ENCODE measurements at places on chromosomes 6 and 20.
A peak's percentile ranks its signal among the peaks of the same experiment; 100 is the strongest.

GRCh38 chr20:24791953-24792352, 157.1 kb upstream of the CST7 start:
- DNase-seq: no peak

DNA sequence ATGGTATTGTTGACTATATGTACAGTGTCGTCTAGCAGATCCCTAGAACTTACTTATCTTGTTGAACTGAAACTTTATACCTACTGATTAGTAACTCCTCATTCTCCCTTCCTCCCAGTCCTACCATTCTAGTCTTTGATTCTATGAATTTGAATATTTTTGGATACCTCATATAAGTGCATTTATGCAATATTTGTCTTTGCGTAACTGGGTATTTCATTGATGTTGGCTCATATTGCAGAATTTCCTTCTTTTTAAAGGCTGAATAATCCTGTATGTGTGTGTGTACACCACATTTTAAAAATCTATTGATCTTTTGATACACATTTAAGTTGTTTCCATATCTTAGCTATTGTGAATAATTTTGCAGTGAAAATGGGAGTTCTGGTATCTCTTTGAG, 119.9 kb downstream of the SOX4 start:
- DNase-seq: no peak

- DNase-seq: no peak
Measured at GRCh38 chr20:53935344-53936084, 134.9 kb downstream of the BCAS1 start.

- no peak for DNase-seq
Measured at GRCh38 chr20:43727980-43728590, 1.3 kb upstream of the GTSF1L start.

- DNase-seq: peak; percentile 11
Measured at GRCh38 chr6:20946022-20946421, 411.8 kb downstream of the CDKAL1 start.

GRCh38 chr6:143902827-143903226, 38.6 kb downstream of the ZC2HC1B start:
- DNase-seq: no peak

GRCh38 chr6:66948106-66948505, 1241.1 kb upstream of the EYS start:
- DNase-seq: no peak

DNA sequence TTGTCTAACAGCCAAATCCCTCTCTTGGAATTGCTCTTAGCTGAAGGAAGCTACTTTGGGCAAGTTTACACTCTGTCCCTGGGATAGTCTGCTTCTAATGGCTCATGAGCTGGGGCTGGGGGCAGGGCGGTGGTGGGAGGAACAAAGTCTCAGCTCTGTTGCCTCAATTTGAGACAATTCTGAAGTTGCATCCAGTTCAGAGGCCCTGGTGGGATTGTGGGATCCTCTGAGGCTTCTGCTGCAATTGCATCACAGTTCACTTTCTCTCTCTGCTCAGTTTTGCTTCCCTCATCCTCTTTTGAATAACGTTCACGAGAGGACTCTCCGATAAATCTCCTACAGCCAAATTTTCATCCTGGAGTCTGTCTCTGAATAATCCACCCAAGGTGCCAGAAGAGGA, 440.6 kb upstream of the SLC35B3 start:
- DNase-seq: no peak

- DNase-seq: no peak
Measured at GRCh38 chr20:8152183-8152582, 20.1 kb downstream of the PLCB1 start.

DNA sequence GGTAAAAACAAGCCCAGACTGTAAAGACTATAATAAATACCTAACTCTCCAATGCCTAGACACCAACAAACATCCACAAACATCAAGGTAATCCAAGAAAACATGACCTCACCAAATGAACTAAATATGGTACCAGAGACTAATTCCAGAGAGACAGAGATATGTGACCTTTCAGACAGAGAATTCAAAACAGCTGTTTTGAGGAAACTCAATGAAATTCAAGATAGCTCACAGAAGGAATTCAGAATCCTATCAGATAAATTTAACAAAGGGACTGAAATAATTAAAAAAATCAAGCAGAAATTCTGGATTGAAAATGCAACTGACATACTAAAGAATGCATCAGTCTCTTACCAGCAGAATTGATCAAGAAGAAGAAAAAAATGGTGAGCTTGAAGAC, 26.6 kb downstream of the NCOA6 start:
- no peak for DNase-seq

GRCh38 chr6:105892577-105893262, 193.4 kb upstream of the PRDM1 start:
- no peak for DNase-seq

- no peak for DNase-seq
Measured at GRCh38 chr20:41169162-41169690, 31.9 kb downstream of the PLCG1 start.

GRCh38 chr20:61280217-61280980, 28.3 kb downstream of the CDH4 start:
- no peak for DNase-seq

GRCh38 chr6:17102258-17102870, 514 bp downstream of the STMND1 start:
- DNase-seq: no peak

DNA sequence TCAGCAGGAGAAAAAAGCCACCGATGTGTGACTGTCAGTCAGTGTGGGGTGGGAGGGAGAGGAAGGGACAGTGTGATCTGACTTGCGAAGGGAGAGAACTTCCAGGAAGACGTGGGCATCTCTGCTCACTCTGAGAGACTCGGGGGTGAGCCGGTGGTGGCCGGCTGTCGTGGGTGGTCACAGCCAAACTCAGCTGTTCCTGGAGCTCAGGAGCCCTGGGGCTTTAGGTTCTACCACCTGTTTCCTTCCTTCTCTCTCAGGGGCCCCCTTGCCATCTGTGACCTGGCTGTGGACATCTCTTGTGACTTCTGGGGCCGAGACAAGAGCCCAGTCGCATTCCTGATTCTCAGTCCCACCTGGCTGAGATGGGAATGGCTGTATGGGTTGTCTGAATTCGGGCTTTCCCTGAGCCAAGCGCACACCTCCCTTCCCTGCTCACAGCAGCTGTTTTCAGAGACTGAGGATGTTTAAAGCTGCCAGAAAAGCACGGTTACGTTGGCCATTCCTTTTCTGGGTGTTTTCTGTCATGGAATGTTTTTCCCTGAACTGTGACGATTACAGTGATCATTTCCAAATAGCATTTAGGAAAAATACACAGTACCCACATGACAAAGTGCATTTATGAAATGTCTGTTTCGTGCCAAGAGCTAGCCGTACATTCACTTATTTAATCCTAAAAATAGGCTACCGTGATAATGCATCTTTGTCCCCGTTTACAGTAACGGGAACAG, 36.5 kb downstream of the SYNJ2 start:
- DNase-seq: no peak

DNA sequence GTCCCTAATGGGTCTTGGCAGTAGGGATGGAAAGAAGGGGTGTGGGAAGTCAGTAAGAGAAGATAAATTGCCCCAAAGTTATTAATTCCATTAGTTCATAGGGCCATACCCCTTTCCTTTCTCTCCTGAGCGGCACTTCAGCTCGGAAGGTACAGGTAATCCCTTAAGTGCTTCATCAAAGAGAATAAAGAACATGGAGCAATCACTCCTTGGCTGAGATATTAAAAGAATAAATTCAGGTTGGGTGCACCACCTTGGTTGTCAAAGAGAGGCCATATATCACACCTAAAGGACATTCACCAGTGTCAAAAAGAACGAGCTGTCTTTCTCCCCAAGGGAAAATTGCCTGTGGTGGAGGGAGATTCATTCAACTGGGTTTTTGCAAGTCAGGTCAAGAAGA, 87.5 kb downstream of the EDN3 start:
- DNase-seq: no peak

DNA sequence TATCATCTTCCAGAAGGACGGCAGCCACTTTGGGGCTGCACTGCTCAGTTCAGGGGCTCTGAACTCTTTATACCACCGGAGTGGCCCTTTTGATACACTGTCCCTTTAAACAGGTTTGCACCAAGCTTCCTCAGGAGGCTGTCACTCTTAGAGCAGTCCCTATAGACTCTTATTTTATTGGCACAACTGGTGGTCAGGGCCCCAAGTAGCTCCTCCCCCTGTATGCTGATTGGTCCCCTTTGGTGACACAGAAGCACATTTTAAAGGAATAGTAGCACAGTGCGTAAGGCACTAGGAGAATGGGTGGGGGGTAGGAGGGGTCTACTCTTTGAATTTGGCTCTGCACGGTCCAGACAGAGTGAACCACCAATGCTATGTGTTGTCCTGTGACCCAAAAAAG, 122.6 kb upstream of the MLN start:
- no peak for DNase-seq

- no peak for DNase-seq
Measured at GRCh38 chr6:105432797-105433196, 29.9 kb upstream of the PREP start.

- DNase-seq: peak; percentile 75
Measured at GRCh38 chr20:63706852-63707557, 771 bp downstream of the ARFRP1 start.

DNA sequence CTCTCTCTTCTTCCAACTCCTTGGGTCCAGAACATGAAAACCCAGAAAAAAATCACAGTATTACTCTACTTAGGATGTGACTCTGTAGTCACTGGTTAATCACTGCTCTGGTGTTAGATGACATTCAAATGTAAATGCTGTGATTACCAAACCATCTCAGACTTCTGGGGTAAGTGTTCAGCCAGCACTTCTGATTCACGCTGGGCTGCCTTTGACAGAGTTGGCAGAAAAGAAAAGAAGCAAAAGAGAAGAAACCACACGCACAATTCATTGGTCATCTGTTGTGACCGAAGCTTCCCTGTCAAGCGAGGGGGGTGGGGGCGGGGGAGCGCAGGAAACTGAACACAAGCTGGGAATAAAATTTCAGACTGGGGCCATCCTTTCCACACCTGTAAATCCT, 82.7 kb downstream of the PSMG4 start:
- DNase-seq: no peak

DNA sequence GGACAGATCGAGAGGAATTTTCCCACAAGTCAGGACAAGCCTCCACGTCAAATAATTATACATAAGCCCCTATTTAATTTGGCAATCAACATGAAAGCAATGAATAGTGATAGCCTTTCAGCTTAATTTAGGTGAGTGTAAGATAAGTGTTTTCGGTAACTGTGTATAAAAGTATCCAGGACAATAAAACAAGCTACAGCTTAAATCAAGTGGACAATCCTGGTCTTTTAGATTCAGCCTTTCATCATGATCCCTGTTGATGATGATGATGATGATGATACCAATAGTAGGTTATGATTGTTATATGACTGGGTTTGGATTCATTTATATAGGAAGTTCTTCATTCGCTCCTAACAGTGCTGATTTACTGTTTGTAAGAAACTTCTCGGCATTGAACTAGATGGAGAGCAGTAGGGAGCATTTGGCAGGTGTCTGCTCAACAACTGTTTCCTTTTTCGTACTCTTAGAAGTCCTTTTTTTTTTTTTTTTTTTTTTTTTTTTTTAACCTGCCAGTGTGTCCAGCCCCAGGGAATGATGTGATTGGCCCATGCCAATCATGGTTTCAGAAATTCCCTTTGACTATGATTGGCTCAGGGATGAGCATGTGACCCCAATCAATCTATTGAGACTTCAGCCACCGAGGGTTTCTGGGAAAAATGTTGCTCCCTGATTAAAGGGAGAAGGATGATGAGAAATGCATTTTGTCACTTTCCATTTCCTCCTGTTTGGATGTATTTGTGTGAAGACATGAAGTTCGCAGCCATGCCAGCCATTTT, 11.3 kb upstream of the RNF182 start:
- no peak for DNase-seq

DNA sequence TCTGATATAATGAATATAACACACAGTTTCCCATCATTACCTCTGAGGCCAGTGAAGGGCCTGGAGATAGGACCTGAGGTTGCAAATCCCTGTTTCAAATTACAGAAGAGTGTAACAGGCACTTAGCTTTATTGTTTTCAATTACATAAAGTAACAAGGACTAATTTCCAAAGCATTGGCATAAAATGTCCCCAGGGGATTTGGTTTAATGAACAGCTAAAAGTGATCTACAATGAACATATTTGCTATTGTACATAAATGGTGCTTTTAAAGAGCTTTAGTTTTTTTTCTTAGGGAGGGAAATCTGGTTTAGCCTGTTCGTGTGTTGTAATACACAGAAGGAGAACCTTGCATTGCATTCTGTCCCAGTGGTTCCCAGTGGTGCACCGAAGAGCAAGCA, 54.4 kb downstream of the HMGN3 start:
- no peak for DNase-seq

DNA sequence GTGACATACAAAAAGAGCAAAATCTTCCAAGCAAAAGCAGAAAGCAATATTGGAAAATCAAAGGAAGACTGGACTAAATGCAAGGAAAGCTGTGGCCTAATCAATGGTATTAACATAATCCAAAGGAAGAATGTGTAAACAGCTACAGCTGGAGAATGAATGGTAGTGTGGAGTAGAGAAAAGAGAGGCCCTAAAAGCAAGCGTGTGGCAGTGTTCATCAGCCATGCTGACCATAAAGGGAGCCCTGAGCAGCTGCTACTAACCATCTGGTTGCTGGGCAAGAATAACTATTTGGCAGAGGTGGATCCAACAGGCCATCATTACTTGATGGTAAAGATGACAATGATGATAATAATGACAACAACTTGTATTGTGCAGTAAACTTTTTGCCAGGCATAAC, 148.5 kb upstream of the BEND6 start:
- DNase-seq: no peak

Measured in activated naive CD8-positive, alpha-beta T cell treated with anti-CD3 and anti-CD28 coated beads for 36 hours (primary cell).